ENCODE measurements at places on chromosomes 16 and 17.

GRCh38 chr16:75461575-75461974 is 2.9 kb downstream of the TMEM170A start:
- no peak for DNase-seq

DNA sequence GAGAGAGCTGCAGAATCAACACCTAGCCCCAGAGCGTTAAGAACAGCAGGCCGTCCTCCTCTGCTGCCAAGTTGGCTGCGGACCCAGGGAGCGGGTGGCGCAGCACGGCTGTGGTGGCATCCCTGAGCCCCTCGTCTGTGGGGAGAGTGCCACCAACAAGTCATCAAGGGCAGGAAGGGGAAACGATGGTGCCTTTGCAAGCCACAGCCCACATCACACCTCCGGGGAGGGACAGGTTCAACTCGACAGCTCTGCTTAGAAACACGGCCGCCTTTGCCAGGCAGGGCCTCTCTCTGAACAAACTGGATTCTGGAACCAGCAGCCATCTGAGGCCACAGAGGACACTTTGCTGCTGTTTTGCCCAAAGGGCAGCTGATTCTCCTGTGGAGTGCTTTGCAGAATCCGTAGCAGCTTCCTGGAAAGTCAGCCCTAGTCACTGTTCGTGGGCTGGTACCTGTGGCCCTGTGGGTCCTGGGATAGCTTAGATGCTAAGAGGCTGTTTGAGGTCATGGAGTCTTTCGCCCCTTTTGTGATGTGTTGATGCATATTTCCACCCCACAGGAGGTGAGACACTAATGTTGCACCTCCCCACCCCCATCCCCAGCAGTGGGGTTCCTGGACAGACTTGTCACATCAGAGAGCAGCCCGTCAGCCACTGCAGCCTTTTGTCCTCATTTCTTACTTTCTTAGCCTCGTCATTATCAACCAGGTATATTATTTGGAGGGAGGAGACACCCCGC is 270.6 kb downstream of the CPPED1 start:
- no peak for DNase-seq

DNA sequence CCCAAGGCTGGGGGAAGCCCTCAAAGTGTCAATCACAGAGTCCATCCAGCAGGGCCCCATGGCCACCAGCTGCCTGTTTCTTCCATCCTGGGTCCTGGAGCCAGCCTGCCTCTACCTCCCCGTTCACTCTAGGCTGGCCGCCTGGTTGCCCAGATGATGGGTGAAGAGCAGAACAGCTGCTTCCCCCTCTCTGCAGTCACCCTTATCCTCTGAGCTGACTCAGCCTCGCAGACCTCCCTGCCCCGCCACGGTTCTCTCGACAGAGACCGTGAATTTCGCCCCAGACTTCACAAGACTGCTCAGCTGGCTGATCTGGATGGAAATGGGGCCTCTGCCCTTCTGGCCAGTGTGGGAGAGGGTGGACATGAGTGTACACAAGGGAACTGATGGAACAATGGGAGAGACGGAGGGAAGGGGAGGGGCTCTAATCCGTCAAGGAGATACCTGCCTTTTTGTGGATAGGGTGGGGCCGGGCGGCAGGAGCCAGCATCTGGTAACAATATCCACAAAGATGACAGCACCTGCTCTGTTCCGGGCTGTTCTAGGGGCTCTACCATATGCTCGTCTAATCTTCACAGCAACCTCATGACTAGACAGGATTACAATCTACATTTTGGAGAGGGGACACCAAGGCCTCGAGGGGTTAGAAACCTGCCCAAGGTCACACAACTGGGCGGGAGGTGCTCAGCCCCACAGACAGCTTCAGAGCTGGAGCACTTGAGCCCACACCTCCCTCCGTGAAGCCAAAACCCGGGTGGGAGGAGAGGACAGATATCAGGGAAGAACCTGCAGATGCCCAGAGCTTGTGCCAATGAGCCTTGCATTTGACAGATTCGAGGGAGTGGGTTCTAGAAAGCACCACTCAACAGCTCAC is 136.0 kb downstream of the SDK2 start:
- no peak for DNase-seq

DNA sequence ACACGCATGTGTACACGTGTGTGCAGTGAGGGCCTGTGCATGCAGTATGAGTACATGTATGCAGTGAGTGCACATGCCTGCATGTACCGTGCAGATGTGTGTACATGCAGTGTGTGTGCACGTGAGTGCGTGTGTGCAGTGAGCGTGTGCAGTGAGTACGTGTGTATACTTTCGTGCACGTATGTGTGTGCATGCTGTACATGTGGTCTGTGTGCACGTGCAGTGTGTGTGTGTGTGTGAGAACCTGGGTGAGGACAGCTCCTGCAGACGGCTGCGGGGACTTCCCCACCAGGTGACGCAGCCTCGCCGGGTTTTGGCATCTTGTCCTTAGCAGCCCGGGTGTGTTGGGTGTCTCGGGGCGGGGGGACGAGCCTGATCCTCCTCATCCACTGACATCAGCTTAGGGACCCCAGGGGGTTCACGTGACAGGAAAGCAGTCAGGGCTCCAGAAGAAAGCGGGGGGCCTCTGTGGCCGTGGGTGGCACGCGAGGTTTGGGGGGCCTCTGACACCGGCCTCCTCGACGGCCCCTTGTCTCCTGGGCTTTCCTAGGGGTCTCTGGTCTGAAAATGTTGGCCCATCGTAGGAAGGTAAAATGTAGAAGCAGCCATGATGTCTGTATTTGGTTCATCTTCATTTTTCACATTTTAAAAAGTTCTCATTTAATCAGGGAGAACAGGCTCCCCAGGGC is 119.6 kb upstream of the ZNF750 start:
- DNase-seq = no peak

- DNase-seq = no peak
These were observed 97.8 kb downstream of the TMEM100 start for GRCh38 chr17:55624772-55625433.

DNA sequence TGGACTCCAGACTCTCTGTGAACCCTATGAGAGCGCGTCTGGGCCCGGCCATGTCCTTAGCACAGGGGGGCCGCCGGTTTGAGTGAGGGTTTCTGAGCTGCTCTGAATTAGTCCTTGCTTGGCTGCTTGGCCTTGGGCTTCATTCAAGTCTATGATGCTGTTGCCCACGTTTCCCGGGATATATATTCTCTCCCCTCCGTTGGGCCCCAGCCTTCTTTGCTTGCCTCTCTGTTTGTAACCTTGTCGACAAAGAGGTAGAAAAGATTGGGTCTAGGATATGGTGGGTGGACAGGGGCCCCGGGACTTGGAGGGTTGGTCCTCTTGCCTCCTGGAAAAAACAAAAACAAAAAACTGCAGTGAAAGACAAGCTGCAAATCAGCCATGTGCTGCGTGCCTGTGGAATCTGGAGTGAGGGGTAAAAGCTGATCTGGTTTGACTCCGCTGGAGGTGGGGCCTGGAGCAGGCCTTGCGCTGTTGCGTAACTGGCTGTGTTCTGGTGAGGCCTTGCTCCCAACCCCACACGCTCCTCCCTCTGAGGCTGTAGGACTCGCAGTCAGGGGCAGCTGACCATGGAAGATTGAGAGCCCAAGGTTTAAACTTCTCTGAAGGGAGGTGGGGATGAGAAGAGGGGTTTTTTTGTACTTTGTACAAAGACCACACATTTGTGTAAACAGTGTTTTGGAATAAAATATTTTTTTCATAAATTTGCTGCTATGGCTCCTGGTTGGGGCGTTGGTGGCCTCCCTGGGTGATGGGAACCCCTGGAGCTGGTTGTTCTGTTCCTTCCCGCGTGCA is 23.1 kb downstream of the STAT5A start:
- DNase-seq = no peak

- DNase-seq = no peak
These were observed 6.9 kb upstream of the STH start for GRCh38 chr17:45992175-45992574.

DNA sequence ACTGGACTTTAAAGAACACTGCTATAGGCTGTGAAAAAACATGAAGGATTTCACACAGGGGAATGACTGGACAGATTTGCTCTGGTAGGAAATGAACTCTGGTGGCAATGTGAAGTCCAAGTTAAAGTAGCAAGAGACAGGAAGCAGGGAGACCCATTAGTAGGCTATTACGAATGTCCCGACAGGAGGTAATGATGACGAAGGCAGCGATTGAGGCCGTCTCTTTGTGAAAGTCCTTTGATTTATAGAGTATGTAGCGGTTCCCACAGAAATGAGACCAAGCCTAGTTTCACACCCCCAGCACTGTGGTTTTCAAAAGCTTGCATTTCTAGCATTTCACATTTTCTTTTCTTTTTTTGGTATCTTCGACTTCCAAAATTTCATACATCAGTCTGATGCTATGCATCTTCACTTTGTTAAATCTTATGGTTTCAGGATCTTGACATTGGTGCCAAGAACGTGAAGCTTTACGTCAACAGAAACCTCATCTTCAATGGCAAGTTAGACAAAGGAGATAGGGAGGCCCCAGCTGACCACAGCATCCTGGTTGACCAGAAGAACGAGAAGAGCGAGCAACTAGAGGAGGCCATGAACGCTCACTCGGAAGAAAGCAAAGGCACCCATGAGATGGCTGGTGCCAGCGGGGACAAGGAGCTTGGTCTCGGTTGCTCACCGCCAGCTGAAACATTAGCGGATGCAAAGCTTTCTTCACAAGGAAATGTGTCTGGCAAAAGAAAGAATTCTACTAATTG is 189.8 kb downstream of the KATNIP start:
- no peak for DNase-seq

GRCh38 chr17:39670746-39671145 is 2.5 kb downstream of the PNMT start:
- DNase-seq = no peak

DNA sequence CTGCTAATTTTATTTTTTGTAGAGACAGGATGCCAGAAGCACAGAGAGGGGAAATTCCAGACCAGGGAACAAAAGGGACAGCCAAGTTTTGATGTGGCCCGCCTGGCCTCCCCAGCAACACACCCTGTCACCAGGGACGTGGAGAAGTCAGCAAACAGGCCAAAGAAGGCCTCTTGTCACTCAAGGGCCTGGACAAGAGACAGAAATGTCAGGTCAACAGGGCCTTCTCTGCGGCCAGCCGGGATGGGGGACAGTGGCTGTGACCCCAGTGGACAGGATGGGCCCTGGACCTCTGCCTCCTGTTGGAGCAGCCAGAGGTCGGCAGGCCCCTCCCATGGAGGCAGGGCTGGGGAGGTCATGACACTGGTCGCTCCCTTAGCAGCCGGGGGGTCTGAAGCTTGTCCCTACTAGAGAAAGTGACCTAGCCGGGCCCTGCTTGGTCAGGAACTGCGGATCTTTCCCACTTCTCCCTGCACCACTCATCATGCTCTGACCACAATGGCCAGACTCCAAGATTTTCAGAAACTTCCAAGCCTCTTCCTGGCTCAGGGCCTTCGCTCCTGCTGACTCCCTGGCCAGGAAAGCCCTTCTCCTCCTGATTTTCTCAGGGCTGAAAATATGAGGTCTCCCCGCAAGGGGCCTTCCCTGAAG is 9.2 kb upstream of the TVP23A start:
- DNase-seq = peak; percentile 95

- DNase-seq = no peak
These were observed 154.3 kb downstream of the SDK2 start for GRCh38 chr17:73489991-73490390.

DNA sequence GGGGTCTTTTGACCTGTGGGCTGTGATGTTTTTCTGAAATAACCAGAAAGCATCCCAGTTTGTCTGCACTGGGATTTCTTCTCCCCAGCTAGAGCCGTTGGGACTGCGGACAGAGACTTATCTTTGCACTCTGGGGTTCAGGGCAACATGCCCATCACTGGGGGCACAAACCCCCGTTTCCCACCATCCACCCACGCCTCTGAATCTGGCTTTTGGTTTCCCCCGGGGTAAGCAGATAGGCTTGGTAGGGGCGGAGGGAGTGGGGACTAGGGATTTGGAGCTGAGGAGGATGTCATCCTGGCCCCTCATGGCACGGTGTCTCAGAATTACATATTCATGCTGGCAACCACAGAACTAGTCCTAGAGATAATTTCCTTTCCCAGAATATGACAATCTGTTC is 68.6 kb downstream of the CCDC182 start:
- peak; percentile 55 for DNase-seq

DNA sequence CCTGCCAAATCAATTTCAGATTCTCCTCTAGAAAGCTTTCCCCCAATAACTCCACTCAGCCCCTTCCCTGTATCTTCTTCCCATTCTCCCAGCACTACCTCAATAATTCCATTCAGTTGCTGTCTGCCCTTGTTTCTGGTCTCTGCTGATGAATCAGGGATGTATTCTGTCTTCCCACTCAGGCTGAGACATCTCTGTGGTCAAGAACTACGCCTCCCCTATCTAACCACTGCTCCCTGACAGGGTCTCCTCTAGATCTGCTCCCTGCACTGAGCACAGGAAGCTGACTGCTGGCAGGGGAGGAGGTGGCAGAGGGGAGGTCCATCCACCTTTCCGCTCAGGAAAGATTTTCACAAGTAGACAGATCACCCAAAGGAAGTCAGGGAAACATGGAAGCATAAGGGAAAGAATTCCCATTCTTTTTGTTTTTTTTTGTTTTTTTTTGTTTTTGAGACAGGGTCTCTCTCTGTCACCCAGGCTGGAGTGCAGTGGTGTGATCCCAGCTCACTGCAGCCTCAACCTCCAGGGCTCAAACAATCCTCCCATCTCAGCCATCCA is 16.9 kb upstream of the SP2 start:
- DNase-seq = no peak

DNA sequence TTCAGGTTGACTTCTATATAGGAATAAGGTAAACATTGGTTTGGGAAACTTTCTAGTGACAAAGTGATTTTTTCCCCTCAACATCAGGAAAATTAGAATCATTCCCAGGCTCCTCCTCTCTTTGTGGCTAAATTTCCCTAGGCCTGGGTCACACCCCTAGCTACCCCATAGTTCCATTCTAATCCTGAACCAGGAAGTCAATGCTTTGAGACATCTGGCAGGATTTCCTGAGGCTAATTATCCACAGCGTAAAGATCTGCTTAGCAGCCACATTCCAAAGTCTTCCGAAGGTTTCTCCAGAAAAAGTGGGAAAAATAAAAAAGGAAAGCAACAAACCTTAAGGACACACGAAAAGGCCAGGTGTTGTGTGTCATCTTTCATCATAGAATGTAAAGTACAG is 60.3 kb upstream of the CORO6 start:
- DNase-seq = no peak

DNA sequence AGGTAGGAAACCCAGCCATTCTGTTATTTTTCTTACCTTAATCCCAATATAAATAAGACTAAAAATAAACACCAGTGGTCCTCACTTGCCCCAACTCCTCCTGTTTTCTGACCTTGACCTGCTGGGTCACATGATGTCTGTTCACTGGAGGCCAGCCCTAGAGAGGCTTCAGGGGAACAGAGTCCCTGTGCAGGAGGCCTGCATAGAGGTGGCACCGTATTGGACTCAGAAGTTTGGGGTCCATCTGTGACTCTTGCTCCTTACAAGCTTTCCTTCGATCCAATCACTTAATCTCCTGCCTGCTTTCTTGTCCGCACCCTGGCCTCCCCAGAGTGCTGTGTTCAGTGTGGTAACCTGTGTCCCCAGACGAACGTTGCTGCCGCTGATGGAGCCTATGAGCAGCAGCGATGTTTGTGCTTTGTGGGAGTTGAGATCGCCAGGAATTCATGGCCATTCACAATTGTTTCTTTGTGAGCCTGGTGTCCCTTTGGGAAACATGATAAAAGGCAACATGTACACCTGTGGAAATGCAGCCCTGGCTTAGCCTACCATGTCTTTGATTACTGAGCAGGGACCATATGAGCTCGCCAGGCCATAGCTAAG is 4.7 kb downstream of the IGSF6 start:
- DNase-seq = no peak

Data from esophagus muscularis mucosa (tissue), 4 donors.